ENCODE measurements at places on chromosomes 5 and 9.
A peak's percentile ranks its signal among the peaks of the same experiment; 100 is the strongest.

DNA sequence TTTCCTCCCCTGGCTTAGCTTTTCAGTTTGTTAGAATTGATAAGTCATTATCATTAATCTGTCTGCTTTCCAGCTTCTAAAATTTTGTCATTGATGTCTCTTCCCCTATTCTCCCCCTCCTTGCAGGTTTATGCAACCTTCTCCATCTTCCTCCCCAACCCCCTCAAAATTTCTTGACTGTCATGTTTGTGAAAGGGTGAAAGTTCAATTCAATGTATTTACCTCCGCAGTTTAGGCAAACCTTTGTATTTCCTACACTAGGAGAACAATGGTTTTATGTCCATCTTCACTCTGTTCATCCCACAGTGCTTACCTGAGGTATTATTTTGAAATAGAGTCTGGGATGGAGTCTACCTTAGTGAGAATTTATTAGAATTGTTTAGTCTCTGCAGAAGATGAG, 117.9 kb downstream of the ALDH1A1 start:
- no peak for ATAC-seq

- ATAC-seq, result no peak
These were observed 11.5 kb downstream of the CXXC5 start for GRCh38 chr5:139659695-139660101.

GRCh38 chr9:104686081-104686480, 8.2 kb upstream of the OR13D1 start:
- ATAC-seq, result no peak

GRCh38 chr9:88657893-88658292, 122.9 kb downstream of the NXNL2 start:
- ATAC-seq, result no peak

- no peak for ATAC-seq
These were observed 1363.3 kb downstream of the MAT2B start for GRCh38 chr5:164868761-164869160.

DNA sequence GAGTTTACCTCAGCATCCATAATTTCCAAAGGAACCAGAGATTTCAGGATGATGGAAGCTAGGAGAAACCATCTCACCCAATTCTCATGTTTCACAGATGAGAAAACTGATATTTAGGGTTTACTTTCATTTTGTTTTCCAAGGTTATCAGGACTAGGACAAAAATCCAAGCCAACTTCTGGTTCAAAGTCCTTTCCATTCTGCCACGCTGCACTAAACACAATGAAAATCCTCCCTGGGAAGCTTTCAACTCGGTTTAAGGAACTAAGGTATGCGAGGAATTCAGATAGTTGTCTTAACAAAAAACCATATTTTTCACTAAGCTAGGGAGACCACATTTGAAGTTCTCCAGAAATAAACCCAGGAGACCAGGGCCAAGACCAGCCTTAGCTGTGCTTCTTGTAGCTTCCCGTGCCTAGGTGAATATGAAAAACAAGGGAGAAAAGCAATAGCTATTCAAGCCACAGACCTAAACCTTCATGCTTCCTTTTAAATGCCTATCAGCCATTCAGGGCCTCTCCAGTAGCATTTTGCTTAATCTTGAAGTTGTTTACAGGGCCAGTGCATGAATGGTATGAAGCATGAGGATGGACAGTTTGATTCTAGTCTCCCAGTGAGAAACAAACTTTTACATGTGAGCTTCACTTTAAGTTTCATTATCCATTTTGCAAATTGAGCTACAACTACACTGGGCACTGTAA, 167.9 kb downstream of the DENND1A start:
- ATAC-seq, result no peak

- ATAC-seq, result no peak
These were observed 146.2 kb upstream of the PHYKPL start for GRCh38 chr5:178378527-178379484.

DNA sequence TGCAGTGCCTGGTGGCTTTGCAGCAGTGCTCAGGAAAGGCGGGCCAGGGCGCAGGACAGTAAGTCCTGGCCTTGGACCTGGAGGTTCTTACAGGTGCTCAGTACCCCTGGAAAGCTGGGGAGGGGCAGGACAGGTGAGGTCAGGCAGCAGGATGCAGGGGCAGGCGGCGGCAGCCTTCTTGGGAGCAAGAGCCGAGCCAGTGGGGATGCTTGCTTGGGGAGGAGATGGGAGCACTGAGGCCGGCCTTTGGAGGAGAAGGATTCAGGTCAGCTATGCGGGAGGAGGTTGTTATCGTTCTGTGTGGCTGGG, 98.0 kb downstream of the COL5A1 start:
- no peak for ATAC-seq

GRCh38 chr5:66840511-66841013, 244.4 kb downstream of the MAST4 start:
- peak; percentile 93 for ATAC-seq

GRCh38 chr9:114282926-114283325, 40.0 kb upstream of the ORM1 start:
- ATAC-seq, result no peak

GRCh38 chr5:79689541-79690466, at the start of gene CMYA5:
Gene CMYA5, plus strand, starts transcription at chr5:79689836. Its CDS starts 72 bp downstream, at chr5:79689908.
- ATAC-seq, result no peak

- ATAC-seq, result no peak
These were observed 416.9 kb downstream of the PSAT1 start for GRCh38 chr9:78713614-78714405.

Measured in activated CD4-positive, CD25-positive, alpha-beta regulatory T cell treated with anti-CD3 and anti-CD28 coated beads, Interleukin-2, amount 50 U/mL, for 24 hours (primary cell).